ENCODE measurements at places on chromosomes 1 and 21.

DNA sequence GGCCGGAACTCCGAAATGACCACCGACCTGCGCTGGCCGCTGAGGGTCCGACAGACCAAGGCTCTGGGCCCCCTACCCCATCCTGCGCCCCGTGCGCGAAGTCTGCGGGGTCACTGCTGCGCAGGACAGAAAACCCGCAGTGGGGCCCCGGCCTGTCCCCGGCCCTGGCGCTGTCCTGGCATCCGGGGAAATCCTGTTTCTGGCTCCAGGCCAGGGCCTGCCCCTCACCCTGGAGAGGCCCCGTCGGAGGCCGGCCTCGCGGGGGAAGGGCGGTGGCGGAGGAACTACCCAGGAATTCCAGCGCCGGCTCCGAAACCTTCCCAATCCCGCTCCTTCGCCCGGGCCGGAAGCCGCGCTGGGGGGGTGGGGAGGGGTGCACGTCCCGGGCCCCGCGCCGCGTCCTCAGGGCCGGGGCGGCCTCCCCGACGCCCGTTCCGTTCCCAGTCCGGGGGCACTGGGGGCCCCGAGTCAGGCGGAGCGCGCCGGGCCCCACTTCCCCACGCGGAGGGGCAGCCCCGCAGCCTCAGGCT is 77.0 kb downstream of the MORN1 start:
- no peak for DNase-seq

- no peak for DNase-seq
Measured at GRCh38 chr1:72845981-72846380, 563.6 kb upstream of the NEGR1 start.

DNA sequence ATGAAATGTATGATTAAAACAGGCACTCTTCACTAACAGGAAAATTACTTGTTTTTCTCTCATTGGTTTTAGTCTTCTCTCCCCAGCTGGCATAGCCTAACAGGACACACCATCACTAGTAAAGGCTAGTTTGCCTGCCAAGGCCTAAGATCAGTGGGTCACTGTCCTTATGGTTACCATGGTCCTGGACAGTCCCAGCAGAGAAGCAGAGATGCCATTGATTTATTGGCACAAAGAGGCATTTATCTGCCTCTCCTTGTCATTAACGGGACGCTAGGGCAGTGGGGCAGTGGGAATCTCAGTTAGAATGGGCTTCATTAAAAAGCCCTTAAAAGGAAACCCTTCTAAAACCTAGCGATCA is 13.9 kb downstream of the CD247 start:
- DNase-seq: no peak

DNA sequence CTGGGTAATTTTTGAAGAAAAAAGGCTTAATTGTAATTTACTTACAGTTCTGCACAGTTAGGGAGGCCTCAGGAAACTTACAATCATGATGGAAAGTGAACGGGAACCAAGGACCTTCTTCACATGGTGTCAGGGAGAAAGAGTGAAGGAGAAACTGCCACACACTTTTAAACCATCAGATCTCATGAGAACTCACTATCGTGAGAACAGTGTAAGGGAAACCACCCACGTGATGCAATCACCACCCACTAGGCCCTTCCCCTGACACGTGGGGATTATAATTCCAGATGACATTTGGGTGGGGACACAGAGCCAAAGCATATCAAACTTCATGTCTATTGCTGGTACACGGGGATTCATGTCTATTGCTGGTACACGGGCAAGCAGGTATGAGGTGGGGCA is 5.3 kb upstream of the SFT2D2 start:
- DNase-seq: no peak

DNA sequence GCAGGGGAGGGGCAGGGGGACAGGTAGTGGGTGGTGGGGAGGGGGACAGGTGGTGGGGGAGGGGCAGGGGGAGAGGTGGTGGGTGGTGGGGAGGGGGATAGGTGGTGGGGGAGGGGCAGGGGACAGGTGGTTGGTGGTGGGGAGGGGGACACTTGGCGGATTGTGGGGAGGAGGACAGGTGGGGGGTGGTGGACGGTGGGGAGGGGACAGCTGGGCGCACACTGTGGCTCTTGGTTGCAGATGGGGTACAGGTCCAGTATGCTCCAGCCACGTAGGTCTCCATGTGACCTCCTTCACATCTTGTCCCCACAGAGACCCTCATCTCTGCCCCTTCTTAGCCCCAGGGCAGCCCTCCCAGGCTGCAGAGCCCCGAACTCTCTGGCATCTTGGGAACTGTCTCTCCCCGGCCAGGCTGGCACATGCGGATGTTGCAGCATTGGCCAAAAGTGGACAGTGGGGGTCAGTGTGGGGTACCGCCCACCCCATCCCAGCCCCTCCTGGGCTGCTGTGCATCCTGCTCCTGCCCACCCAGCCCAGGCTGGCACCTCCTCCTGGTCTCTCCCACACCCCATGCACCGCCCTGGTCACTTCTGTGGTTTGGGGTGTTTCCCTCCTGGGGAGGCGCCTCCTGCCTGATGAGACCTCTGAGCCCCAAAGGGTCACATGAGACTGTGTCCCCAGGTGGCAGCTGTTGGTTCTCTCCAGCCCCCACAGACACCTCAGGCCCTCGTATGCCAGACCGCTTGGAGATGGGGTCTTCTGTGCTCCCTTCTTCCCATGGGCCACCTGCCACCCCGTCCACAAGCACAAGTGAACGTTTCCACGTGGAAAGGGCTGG is 7.6 kb upstream of the SLC19A1 start:
- no peak for DNase-seq

DNA sequence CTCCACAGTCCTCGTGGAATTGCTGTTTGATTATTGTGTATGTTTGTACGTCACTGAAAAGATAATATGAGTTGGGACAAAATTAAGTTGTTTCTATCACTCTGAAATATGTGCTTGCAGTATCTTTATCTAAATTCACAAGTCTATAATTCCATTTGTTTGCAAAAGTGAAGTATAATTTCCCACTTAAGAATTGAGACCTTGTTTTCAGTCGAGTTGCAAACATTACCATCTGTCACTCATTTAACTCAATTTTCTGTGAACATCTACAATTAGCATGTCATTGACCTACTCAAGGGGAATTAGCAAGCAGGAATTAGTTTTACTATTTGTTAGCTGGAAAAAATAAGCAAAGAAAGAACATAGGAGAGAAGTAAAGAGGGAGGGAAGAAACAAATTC is 195.8 kb downstream of the TPR start:
- no peak for DNase-seq

DNA sequence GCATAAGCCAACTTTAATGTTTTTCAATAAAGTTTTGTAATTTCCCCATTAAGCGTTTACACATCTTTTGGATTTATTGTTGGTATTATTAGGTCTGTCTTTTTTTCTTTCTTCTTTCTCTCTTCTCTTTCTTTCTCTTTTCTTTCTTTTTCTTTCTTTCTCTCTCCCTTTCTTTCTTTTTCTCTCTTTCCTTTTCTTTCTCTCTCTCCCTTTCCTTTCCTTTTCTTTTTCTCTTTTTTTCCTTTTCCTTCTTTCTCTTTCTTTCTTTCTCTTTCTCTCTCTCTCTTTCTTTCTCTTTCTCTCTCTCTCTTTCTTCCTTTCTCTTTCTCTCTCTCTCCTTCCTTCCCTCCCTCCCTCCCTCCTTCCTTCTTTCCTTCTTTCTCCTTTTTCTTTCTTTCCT is 31.3 kb downstream of the ERRFI1 start:
- no peak for DNase-seq

- no peak for DNase-seq
Measured at GRCh38 chr1:150696590-150696989, 364 bp downstream of the GOLPH3L start.

GRCh38 chr21:45418301-45419071 is 13.5 kb downstream of the COL18A1 start:
- no peak for DNase-seq

GRCh38 chr1:60850084-60850483 is 232.3 kb upstream of the NFIA start:
- DNase-seq: no peak

- no peak for DNase-seq
Measured at GRCh38 chr1:145906954-145907753, 2.7 kb downstream of the ITGA10 start.

Measured in NCI-H187 (cell line).